ENCODE measurements at places on chromosomes 16 and 17.
A peak's percentile ranks its signal among the peaks of the same experiment; 100 is the strongest.

GRCh38 chr17:17728550-17729251 lies 47.4 kb downstream of the RAI1 start:
- no peak for DNase-seq

DNA sequence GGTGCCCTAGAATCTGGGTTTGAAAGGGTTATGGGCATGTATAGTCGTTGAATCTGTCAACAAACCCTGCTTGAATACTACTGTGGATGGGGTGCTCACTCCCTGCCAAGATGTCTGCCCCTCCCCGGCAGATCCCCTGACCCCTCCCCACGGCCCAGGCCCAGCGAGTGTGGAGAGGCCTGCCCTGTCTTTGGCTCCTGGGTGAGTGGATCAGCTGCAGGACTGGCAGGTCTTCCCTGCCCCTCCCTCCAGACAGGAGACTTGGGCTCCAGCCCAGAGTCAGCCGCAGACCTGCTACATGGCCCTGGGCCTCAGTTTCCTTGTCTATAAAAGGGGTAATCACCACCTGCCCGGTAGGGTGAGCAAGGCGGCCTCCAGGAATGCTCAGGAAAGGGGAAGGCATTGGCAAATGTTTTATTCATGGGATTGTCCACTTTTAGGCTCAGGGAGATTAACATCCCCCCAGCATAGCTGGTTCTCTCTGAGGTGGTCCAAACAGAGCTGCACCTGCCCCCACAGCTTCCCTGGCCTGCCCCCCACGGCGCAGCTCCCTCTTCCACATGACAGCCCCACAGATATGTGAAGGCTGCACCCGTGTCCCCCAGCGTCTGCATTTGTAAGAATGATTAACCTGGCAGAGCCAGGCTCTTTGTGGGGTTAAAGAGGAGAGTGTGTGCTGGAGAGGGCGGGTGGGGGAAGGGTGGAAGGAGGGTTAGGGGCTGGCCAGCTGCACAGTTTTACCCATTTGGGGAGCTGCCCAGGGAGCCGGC lies 18.5 kb upstream of the SPNS2 start:
- DNase-seq: no peak

- no peak for DNase-seq
Observed at GRCh38 chr16:56792967-56793366, 63.0 kb downstream of the NUP93 start.

DNA sequence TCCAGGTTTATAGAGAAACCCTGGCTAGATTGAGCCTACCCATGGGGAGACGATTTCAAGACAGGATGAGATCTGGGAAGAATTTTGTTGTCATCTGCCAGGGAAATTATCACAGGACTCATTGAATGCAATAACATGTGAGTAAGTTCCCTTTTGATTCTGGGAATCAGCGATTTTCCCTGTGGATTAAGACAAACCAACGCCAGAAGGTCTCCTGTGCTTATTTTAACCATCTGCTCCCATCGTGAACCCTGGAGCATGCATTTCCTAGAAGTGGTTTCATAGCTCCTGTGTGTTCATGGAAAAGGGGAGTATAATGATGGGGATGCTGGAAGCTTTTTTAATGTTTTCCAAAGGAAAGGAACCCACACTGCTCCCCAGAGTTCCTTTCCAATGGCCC lies 21.0 kb upstream of the ARHGAP44 start:
- DNase-seq: no peak

DNA sequence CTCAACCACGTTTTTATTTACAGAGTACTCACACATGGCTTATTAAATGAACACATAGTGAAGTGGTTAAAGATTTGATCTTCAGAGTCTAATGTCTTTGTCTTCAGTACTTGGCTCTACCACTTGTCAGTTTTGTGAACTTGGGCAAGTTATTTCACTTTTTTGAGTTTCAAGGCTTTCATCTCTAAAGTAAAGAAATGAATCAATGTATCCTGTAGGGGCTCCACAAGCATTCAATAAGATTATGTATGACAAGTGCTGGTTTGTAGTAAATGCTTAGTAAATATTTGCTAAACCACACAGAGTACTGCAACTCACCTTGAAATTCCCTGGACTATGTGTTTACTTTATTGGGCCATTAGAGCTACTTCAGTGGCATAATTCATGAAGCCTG lies 446.0 kb upstream of the GOT2 start:
- no peak for DNase-seq

DNA sequence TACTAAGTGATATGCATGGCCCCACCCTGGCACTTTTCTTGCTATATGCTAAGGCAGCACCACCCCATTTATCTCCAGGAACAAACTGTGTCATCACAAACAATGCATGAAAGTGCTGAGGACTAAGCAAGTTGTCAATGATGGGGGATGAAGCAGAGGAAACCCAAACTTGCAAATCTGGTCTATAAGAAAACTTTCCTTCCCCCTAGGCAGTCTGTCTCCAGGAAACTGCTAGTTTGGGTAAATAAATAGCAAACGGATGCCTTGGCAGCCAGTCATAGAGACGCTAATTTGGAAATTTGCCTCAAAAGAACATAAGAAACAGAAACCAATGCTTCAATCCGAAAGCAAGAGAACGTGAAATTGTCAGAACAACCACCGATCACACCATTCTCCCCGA lies 5.6 kb upstream of the HSBP1 start:
- DNase-seq: peak; percentile 54

DNA sequence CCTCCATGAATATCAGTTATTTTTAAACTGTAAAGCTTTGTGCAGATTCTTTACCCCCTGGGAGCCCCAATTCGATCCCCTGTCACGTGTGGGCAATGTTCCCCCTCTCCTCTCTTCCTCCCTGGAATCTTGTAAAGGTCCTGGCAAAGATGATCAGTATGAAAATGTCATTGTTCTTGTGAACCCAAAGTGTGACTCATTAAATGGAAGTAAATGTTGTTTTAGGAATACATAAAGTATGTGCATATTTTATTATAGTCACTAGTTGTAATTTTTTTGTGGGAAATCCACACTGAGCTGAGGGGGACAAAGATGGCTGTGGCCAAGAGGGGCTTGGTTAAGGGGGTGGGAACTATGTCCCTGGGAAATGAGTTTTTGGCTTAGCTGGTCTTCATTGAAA lies 2.3 kb downstream of the CCL11 start:
- DNase-seq: no peak

GRCh38 chr17:49003557-49004511 lies 6.6 kb downstream of the IGF2BP1 start:
- DNase-seq: no peak

All from astrocyte (in vitro differentiated cells and primary cell).